ENCODE measurements at places on chromosomes 1 and 21.
A peak's percentile ranks its signal among the peaks of the same experiment; 100 is the strongest.

DNA sequence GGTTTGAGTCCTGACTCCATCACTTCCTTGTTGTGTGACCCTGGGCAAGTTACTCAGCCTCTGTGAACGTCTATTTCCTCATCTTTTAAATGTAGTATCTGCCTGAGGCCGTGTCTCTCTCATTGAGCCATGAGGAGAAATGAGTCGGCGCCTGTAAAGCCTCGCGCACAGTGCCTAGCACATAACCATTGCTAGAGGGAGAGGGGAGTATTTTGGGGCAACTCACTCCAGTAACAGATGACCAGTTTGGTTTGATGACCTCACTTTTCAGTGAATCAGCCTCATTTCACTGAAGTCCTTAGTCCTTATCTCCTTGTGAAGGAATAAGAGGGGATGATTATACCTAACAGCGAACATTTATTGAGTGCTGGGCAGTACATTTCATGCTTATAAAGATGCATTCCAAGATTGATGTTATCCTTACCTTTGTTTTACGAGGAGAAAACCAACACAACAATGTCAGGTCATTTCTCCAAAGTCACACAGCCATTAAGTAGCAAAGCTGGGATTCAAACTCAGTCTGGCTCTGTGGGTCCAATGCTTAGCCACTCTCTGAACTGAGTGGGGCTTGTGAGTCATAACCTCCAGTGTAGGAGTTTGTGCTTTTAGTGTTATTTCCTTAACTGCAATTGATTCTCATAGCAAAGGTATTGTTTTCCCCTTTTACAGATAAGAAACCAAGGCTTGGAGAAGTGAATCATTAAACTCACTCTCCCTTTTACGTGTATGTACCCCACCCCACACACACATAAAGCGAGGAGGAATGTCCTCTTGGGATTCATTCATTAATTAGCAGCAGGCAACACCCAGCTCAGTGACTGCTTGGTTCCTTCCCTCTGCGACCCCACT is 25.9 kb downstream of the KCNC4 start:
- no peak for DNase-seq

DNA sequence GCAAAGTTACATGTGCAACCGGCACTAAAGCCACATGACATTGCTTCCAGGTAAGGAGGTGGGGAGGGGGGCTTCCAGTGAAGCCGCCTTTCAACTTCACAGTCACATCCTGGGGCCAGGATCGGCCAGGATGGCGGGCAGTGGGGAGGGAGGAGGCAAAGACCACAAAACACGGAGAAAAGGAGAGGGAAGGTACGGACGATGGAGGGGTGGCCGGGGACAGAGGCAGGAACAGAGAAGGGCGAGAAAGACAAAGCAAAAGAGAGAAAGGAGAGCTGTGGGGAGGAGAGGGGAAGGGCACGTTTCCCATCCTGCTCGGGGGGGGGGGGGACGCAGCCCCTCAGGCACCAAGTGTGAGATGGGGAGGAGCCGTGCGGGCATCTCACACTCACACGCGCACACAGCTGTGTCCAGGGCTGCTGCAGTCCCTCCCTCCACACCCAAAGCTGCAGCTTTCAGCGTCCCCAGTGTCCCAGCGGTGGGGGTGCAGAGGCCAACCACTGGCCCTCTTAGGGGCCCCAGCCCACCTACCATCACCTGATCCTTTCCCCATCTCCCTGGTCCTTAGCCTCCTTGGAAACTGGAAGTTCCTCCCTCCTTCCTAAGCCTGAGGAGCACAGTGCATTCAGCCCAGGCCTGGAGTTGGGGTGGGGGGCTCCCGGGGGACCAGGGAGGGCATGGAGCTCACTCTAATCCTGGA is 2.4 kb downstream of the SH2D5 start:
- DNase-seq: no peak

DNA sequence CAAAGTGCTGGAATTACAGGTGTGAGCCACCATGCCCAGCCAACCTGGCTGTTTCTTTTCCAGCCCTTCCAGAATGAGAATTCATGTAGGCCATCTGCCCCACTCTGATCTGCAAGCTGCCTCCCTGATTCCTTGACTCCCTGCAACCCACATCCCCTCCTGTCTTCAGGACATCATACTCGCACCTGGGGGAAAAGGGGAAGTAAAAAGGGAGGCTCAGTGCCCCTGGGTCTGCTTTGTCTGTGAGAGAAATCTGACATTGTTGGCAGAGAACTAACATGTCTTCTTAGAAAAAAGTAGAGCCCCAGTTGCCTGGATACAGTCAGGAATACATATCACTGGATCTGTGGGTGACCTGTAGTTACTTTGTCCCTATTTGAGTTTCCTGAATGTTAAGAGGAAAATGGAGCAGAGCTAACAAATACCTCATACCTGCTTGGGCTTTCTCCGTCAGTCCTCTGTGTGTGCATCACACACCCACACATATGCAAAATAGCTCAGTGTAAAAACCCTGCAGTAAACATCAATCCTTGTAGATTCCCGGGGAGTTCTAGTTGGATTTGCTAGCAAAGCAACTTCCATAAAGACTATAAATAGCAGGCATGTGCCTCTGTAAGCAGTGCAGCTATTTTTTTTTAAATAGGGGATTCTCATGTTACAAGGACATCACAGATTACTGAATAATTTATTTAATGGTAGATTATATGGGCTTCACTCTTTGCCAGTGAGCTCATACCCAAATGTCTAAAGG is 62.9 kb downstream of the TEX35 start:
- no peak for DNase-seq

DNA sequence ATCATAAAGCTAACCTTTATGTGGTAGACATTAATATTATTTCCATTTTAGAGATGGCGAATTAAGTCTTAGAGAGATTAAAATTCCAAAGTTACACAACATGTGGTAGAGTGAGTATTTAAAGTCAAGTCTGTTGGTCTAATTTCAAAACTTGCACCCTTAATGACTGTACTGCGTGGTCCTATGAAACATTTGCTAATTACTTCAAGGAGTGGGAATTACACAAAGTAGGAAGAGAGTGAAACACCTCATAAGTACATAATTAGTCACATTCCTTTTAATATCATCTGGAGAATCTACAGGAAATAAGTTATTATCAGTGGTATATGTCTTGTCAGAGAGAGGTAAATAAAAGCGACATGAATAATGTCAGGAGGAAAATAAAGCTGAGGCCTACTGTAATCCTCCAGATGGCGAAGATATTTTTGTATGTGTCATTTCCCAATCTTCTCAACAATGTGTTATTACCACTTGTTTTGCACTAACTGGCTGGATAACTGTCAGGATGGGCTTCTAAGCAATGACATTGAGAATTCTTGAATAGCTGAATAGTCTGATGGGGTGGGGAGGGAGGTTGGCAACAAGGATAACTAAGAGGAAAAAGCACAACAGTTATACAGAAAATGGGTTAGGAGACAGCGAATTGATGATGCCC is 95.5 kb downstream of the TNFSF18 start:
- no peak for DNase-seq

DNA sequence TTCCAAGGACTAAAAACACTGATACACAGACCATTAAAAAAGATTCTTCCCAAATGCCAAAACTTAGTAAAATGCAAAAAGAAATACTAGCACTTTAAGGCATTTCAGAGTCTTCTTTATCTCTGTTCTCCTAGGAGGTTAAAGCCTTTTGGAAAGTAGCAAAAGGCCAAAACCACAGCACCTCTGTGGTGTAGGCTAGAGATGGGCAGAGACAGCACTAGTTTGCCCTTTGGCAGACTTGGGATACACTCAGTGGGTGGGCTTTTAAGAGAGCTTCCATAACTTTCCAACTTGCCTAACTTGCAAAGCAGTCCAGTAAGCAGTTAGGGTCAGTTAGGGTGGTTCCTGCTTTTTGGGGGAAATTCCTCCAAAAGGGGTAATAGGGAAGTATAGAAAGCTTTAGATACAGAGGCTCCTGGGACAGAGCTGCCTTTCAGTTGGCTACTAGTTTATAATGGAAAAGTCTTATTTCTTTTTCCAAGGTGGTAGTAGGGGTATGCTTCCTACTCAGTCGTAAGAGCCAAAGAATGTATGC is 17.9 kb upstream of the PTCH2 start:
- DNase-seq: no peak

- peak; percentile 73 for DNase-seq
These were observed 2.0 kb upstream of the RCSD1 start for GRCh38 chr1:167627865-167628641.

DNA sequence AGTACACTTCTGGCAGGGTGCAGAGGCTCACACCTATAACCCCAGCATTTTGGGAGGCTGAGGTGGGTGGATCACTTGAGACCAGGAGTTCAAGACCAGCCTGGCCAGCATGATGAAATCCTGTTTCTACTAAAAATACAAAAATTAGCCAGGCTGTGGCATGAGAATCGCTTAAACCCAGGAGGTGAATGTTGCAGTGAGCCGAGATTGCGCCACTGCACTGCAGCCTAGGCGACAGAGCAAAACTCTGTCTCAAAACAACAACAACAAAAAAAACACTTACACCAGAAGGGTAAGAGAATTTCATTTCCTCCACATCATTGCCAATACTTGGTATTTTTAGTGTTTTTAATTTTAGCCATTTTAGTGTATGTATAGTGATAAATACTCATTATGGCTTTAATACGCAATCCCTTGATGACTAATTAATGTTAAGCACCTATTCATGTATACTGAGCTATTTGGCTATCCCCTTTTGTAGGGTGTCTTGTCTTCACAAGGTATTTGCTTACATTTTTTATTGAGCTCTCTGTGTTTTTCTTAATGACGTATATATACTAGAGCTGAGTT is 77.1 kb upstream of the TNR start:
- DNase-seq: no peak

DNA sequence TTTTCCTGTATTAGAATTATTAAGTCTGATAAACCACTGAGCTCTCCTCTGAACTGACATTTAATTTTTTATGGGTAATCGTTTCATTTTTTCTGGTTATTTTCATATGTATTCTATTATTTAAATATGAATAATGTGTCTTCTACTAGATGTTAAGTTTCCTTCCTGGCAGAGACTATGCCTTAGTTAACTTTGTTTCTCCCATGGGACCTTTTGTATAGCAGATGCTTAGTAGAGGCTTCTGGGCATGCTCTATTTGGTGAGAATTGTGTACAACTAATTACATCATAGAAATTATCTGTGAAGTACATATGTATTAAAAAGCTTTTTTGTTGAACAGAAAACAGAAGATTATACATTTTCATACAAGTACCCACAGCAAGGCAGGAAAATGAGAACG is 23.4 kb downstream of the CTBS start:
- DNase-seq: no peak

GRCh38 chr1:224770336-224770693 is 154.2 kb downstream of the CNIH3 start:
- no peak for DNase-seq

Measured in naive thymus-derived CD4-positive, alpha-beta T cell (primary cell).